Left lobe of liver (tissue), 2 donors: ENCODE measurements at places on chromosomes 6 and 20. TPM values are rescaled to one million over a fixed set of nuclear protein-coding genes. Genes with fewer than 3 reads are reported as not detected.
A peak's percentile ranks its signal among the peaks of the same experiment; 100 is the strongest.

The SOX4 gene
- total RNA-seq = 1.7 TPM

DNA sequence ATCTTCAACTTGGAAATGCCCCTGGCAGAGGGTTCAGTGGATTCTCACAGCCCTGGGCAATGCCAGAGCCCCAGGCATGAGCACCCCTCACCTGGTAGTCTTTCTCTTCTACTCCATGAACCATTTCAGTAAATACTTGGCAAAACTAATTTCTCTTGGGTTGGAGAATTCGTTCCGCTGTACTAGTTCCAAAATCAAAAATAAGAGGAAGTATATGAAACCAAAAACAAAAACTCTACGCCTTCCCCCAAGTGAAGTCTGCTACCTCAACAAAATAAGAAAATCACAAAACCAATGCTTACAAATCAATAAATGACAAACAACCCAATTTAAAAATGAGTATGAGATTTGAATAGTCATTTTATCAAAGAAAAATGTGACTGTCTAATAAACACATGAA is 12.6 kb downstream of the GFOD1 start:
- peak; percentile 23 for DNase-seq

- no peak for DNase-seq
These were observed 75.9 kb downstream of the UTRN start for GRCh38 chr6:144361016-144361415.

The PHACTR1 gene
- total RNA-seq = 0.68 TPM

DNA sequence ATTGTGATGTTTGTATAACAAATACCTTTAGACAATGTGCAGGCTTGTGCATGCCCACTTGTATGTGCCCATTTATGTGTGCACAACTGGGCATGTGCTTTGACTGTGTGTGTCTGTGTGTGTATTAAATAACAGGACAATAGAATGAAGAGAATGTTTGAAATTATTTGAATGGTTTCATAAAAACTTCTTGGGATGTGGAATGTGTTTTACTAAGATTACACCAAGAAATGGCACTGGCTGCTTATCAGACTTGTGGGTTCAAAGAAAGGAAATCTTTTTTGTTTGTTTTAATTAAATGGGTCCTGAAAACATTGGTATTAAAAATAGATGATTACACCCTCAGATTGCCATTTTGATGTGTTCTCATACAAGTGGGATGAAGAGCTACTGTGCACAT is 191.6 kb upstream of the CCN2 start:
- no peak for DNase-seq

DNA sequence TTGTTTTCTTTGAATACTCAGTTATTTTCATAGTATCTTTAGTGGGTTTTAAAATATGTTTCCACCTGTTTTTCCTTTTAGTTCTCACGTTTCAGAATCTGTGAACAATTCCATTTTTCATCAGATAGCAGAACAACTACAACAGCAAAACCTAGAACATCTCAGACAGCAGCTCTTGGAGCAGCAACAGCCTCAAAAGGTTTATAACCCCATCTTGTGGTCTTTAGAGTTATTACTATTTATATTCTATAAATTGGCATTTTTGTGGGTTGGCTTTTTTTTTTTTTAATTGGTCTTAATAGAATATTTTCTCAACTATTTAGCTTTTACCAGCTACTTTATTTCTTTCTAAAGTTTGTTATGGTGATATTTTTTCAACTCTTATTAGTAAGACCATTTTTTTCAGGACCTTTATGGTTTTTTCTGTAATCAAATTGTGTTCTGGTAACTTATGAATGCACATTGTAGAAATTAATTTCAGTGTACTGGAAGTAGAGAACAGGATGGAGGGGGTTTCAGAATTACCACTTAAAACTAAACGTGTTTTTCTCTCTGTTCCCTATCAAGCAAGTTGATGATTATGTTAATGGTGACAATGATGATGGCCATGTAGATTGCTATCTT is 72.2 kb downstream of the SCAF8 start:
- no peak for DNase-seq

DNA sequence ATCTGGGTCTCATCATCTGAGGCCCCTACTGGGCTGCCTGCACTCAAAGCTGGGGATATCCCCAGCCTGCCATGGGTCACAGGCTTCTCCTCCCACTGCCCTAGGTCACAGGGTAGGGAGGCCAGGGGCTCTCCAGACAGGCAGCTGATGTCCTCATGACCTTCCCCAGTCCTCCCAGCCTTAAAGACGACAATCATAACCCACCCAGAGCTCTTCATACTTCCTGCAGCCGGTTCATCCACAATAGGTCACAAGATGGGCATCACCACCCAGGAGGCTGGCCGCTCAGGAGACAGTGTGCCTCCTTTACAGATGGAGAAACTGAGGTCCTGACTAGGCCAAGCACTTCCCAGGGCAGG is 15.2 kb downstream of the TFEB start:
- no peak for DNase-seq
